Mesenteric fat pad (tissue), 1 donor: ENCODE measurements at places on chromosomes 2 and 18.

- DNase-seq, result no peak
Measured at GRCh38 chr2:181648478-181649155, 8.3 kb downstream of the CERKL start.

DNA sequence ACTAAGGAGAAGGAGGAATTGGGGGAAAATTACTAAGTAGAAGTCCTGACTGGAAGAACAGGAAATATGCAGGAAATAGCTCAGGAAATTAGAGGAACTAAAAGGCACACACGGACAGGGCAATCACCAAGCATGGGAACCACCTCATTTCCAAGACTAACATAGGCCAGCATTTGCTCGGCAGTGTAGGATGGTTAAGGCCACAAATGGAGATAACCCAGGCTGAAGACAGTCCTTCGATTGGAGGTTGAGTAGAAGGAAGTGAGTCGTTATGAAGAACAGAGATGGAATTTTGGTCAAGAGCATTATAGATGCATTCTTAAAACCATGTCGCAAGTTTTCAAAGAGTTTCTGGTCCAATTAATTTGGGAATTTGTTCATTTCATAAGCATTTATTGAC is 401.4 kb downstream of the ALK start:
- DNase-seq, result no peak

- DNase-seq, result no peak
Measured at GRCh38 chr2:54687595-54688152, 35.8 kb upstream of the EML6 start.

- DNase-seq, result no peak
Measured at GRCh38 chr2:7992612-7993602, 688.9 kb upstream of the ID2 start.

DNA sequence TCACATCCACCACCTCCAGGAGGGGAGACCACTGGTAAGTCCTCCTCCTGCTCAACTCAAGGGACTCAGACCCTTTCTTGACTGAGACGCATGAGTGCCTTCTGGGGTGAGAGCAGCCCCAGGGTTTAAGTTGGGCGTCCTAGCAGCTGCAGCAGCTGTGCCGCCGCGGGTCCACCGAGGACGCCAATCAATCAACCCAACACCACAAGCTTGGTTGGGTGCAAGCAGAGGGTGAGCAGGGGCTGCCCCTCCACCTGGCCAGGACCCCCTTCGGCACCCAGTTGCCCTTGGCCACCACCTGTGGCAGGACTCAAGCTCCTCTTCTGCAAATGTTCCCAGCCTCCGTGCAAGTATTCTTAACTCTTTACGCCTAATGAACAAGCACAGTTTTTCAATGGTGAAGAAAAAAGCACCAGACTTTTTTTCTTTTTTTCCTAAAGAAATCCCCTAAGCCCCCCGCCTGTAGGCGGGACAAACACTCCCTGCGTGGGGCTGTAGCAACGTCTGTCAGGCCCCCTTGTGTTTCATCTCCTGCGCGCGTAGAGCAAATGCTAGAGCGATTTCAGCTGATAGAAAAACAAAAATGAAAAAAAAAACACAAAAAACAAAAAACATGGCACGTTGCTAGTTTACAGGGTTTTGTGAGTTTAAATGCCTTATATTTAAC is 197.1 kb downstream of the LOXHD1 start:
- DNase-seq, result no peak

DNA sequence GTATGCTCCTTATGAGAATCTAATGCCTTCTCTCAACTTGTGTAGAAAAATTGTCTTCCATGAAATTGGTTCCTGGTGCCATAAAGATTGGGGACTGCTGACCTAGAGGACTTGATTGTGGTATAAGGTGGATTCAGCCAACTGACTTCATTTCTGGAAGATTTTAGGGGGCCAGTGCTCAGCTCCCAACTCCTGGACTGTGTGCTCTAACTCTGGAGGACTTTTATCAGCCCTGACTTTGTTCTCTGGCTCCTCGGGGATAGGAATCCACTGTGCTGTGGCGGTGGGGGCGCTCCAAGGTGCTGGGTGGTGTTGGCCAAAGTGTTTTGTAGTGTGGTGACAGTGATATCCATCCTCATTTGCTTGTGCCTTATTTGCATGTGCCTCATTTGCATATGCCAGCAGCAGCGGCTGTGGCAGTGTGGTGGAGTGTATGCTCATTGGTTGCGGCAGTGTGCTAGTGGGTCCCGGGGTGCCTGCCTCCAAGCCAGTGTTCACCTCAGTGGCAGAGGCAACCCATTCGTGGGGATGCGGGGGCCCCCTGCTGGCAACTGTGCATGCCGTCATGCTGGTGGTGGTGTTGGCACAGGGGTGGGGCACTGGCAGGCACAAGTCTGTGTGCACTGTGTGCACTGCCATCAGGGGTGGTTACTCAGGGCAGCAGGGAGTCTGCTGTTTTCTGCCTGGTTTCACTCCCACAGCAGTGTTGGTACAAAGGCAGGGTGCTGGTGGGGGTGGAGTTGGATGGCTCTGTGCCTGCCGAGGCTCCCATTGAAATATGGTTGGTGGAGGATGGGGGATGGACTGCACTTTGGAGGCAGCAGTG is 19.6 kb downstream of the EHBP1 start:
- no peak for DNase-seq

GRCh38 chr2:240319221-240319854 is 116.1 kb upstream of the GPC1 start:
- peak; percentile 16 for DNase-seq

GRCh38 chr2:112433932-112434730 is 686 bp upstream of the RGPD8 start:
- no peak for DNase-seq

- no peak for DNase-seq
Measured at GRCh38 chr2:35864141-35864540, 491.4 kb upstream of the CRIM1 start.

GRCh38 chr18:43661570-43661969 is 384.3 kb upstream of the SYT4 start:
- DNase-seq, result no peak

GRCh38 chr18:29137773-29138495 is 961.0 kb upstream of the CDH2 start:
- DNase-seq, result no peak

DNA sequence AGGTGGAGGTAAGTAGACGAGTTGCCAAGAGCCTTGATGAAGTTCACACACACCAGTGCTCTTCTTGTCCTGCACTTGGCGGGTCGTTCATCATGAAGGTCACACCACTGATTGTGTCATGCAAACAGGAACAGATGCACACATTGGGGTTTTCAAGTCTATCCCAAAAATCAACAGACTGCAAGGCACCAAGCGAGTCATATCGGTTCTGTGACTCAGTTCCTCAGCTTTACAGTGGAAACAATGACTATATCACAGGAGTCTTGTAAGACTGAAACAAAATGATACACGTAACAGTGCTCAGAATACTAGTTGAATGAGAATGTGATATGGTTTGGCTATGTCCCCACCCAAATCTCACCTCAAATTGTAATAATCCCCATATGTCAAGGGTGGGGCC is 526.9 kb upstream of the ID2 start:
- no peak for DNase-seq

DNA sequence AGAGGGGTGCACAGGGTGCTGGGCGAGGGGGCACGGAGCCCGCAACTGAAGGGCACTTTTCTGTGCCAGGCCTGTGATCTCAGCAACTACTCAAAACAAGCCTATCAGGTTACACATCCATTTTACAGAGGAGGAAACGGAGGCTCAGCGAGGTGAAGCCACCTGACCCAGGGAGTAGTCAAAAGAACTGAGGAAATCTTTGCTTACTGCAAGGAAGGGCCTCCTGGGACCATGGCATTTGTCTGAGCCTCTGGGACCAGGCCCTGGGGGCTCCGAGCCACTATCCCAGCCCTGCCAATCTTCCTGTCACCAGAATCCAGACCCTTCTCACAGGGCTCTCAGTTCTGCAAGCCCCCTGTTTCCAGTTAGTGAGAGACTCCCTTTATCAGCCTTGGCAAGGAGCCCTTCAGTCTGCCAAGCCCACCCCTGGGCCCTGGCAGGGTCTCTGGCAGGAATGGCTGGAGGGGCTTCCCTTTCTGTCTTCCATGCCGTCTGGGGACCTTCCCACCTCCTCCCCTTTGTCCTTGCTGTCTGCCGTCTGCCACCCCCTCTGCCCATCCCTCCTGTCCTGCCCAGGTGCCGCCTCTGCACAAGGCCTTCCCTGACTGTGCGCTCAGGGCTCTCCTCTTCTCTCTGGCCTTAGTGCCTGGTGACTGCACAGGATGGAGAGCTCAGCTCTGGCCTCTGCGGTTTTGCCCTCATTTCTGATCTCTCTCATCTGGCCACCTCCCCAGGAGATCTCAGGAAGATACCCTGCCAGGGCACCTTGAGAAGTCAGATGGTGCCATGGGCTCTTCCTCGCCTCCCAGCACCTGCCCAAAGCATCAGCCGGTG is 194.7 kb upstream of the GLI2 start:
- no peak for DNase-seq

DNA sequence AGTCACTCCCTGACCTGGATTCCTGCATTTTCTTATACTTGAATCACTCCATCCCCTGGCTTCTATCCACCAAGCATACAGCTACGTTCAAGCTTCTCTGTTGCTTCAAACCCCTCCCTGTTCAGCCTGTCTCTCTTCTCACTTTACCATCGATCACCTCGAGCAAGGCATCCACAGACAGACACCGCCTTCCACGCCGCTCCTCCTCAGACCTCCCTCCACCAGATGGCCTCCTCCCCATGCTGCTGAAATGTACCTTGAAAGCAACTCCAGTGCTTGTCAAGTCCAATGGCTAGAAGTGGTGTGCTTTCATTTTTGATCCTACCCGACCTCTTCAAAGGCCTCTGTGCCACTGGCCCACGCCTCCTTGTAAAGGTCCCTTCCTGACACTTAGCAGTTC is 131.3 kb upstream of the ACAA2 start:
- no peak for DNase-seq
